Fibroblast of lung (primary cell): ENCODE measurements at places on chromosomes 12 and 14. TPM values are rescaled to one million over a fixed set of nuclear protein-coding genes. Genes with fewer than 3 reads are reported as not detected.

DNA sequence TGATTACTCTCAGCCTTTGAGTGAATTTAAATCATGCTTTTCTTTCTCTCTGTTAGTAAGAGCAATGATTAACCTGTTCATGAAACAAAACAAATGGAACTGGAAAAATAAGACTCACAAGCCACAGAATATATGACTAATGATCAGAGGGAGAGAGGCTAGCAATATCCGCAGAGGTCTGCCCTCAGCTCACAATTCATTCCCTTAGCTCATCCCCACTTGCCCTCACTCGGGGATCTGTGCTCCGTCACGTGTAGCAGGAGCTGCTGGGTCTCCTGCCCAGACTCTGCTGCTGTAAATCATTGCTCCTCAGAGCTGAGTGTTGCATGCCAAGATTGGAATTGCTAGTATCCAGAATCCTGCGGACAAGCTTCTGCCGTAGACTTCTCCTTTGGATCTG is 53.1 kb upstream of the GNG2 start:
- no peak overlapping the region for H3K27ac ChIP-seq
- H3K4me3 ChIP-seq: no peak overlapping the region
- peaks cover 2% of the 10 kb centered on the region for H3K27me3 ChIP-seq
- peak; percentile 54 for DNase-seq
- no peaks in the 10 kb centered on the region for H3K36me3 ChIP-seq

DNA sequence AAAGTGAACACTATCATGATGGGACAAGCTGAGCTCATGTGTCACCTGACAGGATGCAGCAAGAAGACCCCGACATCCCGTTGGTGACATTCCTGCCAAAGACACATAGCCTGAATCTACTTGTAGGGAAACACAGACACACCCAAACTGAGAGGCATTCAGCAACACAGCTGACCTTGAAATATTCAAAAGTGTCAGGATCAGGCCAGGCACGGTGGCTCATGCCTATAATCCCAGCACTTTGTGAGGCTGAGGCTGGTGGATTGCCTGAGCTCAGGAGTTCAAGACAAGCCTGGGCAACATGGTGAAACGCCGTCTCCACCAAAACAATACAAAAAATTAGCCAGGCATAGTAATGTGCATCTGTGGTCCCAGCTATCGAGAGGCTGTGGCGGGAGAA is 232.0 kb upstream of the PLXNC1 start:
- H3K27me3 ChIP-seq: no peaks in the 10 kb centered on the region
- H3K4me1 ChIP-seq: peaks cover 13% of the 10 kb centered on the region
- no peak for DNase-seq

- no peaks in the 10 kb centered on the region for H3K4me1 ChIP-seq
- H3K27me3 ChIP-seq: no peaks in the 10 kb centered on the region
- H3K4me3 ChIP-seq: no peak overlapping the region
- H3K27ac ChIP-seq: no peak overlapping the region
Measured at GRCh38 chr12:22682663-22683062, 57.7 kb downstream of the ETNK1 start.

DNA sequence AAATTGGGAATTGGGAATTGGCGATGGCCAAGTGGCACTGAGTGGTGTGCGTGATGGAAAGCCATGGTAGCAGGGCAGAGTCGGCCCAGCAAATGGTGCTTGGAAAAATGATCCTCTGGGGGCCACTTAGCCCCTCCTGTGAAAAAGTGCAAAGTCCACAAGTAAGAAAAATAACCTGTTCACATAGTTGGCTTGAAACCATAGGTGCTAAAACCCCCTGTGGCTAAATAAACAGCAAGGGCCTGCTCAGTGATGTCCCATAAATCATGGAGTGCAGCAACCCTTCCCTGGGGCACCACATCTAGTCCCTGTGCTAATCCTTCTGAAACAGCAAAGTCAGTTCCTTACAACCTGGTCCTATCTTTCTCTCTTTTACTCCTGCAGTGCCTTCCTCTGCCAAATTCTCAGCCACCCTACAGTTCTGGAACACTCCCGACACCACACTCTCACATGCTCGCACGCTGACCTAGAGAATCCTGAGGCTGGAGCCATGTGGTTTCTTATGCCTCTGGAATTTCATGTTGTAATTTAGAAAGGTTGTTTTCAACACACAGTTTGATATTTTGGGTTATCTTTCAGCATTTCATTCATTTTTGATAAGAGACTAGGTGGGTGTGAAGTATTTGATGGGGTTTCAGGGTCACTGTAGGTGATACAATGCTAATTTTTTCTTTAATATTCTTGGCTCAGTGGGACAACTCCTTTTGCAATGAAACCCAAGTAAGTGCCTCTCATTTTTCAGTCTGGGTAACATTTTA is 123.6 kb downstream of the SMOC1 start:
- H3K27ac ChIP-seq: no peak overlapping the region
- H3K4me1 ChIP-seq: no peaks in the 10 kb centered on the region
- peak; percentile 74 for DNase-seq
- no peaks in the 10 kb centered on the region for H3K27me3 ChIP-seq
- H3K4me3 ChIP-seq: no peak overlapping the region

DNA sequence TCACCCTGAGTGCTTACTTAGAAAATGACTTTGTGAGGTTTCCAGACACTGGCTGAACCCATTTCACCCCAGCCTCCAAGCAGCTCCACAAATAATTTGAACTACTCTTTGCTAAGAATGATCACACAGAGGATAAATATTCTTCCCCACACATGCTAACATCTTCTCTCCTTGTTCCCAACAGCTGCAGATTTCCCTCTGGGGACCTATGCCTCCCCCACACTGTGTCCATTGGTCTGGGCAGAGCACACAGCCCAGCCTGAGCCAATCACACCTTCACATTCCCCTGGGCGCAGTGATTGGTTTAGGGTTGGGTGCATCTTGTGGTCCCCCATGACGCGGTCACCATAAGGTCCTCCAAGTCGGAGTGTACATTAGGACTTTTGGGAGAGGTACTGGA is 6.9 kb downstream of the SDR9C7 start:
- H3K4me3 ChIP-seq: no peak overlapping the region
- H3K27ac ChIP-seq: no peak overlapping the region
- H3K36me3 ChIP-seq: no peaks in the 10 kb centered on the region
- H3K4me1 ChIP-seq: no peaks in the 10 kb centered on the region

DNA sequence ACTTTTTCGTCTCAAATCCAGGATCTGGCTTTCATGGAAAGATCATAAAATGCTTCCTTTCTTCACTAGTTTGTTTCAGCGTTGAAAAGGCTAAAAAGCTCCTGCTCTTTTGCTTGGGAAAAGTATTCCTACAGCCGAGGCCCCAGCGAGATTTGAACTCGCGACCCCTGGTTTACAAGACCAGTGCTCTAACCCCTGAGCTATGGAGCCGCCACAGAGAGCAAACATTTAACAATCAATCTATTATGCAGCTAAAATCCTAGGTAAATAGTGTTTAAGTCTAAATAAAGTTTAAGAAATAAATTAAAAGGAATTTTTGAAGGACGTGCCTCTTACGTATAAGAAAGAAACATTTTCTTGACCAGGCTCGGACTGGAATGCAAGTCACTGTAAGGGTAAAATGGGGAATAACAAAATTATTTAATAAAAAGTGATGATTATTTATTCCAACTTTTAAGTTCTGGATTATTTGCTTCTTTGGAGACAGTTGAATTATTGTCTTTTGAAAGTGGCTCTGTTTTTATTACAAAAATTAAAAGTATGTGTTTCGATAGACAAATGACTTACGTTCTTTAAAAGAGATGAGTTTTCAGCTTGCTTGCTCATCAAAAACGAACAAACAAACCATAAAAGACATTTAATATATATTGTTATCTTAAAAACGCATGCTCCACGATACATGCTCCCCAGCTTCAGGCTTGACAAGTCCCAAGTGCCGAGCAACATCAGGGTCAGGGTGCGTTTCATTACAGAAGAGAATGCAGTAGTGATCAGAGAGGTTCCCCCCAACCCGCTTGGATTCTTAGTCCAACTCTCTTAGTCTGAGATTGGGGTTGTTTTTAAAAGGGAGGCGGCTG is 10.2 kb downstream of the OR6S1 start:
- DNase-seq: peak; percentile 53
- peaks cover 5% of the 10 kb centered on the region for H3K27me3 ChIP-seq
- H3K27ac ChIP-seq: no peak overlapping the region
- no peaks in the 10 kb centered on the region for H3K36me3 ChIP-seq
- peak overlapping the region; percentile 49 for H3K4me3 ChIP-seq
- peaks cover 2% of the 10 kb centered on the region for H3K4me1 ChIP-seq

DNA sequence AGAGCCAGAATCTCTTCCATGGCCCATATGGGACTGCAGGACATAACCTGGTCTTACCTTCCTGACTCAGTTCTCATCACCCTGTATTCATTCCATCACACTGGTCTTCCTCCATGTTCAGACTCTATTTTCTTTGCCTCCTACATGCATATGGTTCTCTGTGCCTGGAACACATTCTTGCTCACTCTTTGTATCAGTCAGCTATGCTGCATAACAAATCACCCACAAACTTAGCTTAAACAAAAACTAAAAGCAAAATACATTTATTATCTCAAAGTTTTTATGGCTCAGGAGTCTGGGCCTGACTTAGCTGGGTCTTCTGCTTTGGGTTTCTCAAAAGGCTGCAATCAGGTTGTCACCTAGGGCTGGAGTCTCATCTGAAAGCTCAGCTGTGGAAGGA is 712.6 kb upstream of the TBX3 start:
- H3K27me3 ChIP-seq: no peaks in the 10 kb centered on the region
- no peaks in the 10 kb centered on the region for H3K4me1 ChIP-seq
- no peaks in the 10 kb centered on the region for H3K36me3 ChIP-seq
- no peak overlapping the region for H3K27ac ChIP-seq

Gene CCDC184
- 0.28 and 0.30 TPM in 2 replicates for polyA plus RNA-seq
